Stimulated activated CD4-positive, alpha-beta T cell treated with anti-CD3 and anti-CD28 coated beads, Interleukin-1b, Interleukin-23, amount 100 ng/mL, for 1 hour (primary cell): ENCODE measurements at places on chromosomes 2 and 18.

DNA sequence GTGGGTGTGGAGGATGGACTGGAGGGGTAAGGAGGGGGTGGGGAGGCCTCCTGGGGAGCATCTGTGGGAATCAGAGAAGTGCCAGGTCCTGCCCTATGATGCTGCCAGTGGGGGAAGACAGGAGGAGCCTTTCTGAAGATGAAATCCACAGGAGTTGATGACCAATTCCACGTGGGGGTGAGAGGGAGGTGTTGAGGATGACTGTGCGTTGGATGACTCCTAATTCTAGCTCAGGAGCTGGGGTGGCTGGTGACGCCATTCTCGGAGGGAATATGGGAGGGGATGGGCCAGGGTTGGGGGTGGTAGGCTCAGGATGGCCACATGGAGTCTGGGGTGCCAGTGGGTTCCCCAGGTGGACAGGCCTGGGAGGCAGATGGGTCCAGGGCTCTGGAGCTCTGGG lies 32.3 kb downstream of the EMX1 start:
- DNase-seq: no peak

GRCh38 chr18:45175511-45175910 lies 439.8 kb upstream of the SLC14A2 start:
- no peak for DNase-seq

GRCh38 chr2:3192920-3193319 lies 184.7 kb downstream of the EIPR1 start:
- no peak for DNase-seq

GRCh38 chr2:172634477-172634876 lies 78.6 kb downstream of the PDK1 start:
- DNase-seq: no peak

DNA sequence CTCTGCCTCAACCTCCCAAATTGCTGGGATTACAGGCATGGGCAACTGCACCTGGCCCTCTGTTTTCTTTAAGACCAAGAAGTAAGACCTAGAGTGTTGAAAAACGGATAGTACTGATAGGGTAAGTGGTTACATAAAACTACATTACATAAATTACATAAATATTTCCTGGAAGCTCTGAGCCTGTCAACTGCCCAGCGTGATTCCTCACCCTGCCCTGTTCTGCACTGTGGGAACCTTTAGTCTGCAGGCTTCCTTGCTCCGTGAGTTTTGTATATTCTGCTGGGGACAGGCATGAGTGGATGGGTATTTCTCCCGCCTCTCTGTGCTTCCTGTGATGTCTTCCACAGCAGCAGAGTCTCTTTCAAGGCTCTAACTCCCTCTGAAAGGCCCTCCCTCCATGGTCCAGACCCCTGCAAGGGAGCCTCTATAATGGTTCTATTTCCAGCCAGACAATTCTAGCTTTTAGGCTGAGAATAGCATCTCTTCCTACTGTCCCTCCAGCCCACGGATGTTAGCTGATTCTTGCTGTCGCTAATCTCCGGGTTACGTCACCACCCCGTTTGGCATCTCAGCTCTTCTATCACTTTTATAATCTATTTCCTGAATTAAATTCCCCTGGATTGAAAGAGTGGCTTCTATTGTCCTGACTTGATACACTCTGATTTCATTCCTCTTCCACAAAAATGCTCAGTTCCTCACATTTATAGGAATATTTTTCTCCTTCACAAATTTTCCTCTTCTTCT lies 49.5 kb upstream of the PLEKHM3 start:
- DNase-seq: no peak

- no peak for DNase-seq
Observed at GRCh38 chr2:195322324-195322723, 334.7 kb upstream of the SLC39A10 start.

DNA sequence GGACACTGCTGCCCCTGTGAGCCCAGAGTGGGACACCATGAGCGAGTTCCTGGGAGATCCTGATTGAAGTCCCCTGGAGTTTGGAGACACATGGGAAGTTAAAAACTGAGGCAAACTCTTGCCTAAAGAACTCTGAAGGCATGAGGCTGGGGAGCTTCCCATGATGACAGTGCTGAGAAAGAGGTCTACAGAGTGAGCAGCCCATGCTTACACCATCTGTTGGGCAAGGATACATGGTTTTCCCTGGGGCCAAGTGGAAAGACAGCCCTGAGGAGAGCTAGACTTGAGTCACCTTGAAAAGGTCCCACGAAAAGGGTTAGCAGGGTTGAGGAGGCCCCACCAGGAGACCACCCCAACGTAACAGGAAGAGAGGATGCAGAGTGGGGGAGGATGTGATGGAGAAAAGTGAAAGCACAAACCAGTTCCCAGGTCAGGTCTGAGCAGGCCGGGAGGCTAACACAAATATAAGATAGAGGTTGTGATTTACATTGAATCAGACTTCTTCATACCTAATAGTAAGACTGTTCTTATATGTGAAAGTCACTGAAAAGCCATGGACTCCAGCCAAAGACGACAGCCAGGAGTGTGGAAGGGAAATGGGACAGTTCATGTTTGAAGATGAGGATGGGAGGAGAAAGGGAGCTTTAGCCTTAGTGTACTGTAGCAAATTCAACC lies 13.5 kb upstream of the FEZ2 start:
- no peak for DNase-seq

GRCh38 chr2:86417961-86418360 lies 23.2 kb upstream of the KDM3A start:
- no peak for DNase-seq

GRCh38 chr2:171578127-171578803 lies 56.0 kb downstream of the CYBRD1 start:
- no peak for DNase-seq

DNA sequence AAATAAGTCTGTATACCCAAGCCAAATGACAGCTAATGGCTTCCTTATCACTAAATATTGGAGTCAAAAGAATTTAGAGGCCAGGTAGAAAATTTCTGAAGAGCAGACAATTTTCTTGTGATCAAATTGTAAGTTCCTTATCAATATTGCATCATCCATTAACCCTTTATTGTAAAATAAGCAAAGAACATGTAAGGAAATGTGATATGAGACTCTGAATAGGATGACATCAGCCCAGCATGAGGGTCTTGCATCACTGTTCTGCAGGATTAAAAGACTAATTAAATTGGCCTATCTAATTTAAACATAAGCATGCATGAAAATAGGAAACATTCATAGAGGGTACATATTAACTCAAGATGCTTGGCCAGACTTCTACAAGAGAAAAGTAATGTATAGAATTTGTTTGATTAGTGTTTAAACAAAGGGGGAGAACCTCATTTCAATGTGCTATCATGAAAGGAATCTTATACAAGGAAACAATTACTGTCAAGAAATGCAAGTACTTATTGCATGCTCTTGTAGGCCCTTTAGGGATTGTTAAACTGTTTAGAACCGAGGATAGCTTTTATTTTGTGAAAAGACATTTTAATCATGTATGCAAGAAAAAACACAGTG lies 302.9 kb downstream of the PRKCE start:
- DNase-seq: no peak

DNA sequence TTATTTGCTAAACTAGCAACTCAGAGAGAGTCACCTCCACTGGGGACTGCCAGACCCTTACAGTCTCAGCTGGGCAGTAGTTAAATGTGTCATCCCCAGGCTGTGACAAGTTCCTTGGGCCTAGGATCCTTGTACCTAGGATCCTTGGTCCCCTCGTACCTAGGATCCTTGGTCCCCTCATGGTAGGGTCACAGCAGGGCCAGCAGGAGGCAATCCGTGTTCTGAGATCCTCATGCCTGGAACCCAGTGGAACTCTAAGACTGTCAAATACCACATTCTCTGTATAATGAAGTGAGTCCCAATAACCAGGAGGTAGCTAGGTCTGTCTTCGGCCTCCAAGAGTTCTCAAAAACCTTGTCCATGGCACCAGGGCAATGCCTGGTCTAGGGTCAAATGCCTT lies 60.8 kb downstream of the LYPD6B start:
- DNase-seq: no peak

GRCh38 chr2:143604566-143604959 lies 475.3 kb downstream of the ARHGAP15 start:
- DNase-seq: no peak

GRCh38 chr2:127591221-127591923 lies 54.6 kb upstream of the GPR17 start:
- peak; percentile 10 for DNase-seq

DNA sequence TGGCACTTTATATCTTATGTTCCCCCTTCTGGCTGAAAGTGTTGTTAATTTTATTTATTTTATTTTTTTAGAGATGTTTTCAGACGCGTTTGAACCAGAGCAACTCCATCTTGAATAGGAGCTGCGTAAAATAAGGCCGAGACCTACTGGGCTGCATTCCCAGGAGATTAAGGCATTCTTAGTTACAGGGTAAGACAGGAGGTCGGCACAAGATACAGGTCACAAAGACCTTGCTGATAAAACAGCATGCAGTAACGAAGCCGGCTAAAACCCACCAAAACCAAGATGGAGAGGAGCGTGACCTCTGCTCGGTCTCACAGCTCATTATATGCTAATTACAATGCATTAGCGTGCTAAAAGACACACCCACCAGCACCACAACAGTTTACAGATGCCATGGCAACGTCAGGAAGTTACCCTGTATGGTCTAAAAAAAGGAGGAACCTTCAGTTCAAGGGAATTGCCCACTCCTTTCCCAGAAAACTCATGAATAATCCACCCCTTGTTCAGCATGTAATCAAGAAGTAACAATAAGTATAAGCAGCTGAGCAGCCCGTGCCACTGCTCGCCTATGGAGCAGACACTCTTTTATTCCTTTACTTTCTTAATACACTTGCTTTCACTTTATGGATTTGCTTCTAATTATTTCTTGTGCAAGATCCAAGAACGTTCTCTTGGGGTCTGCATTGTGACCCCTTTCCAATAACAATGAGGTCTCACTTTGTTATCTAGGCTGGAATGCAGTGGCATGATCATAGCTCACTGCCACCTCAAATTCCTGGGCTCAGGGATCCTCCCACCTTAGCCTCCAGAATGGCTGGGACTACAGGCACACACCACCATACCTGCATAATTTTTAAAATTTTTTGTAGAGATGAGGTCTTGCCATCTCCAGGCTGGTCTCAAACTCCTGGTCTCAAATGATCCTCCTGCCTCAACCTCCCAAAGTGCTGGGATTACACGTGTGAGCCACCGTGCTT lies 55.9 kb downstream of the CACNB4 start:
- no peak for DNase-seq
